ENCODE measurements at places on chromosomes 5 and 9. TPM values are rescaled to one million over a fixed set of nuclear protein-coding genes. Genes with fewer than 3 reads are reported as not detected.

DIPK1B gene
- 238 TPM for total RNA-seq

ACER2 gene
- total RNA-seq = 10.7 TPM

NR2F1 gene
- total RNA-seq = 98.7 TPM

TPPP gene
- 0.14 TPM for total RNA-seq

GRCh38 chr9:114214181-114214580 lies 58.8 kb downstream of the COL27A1 start:
- peak; percentile 68 for DNase-seq

GRCh38 chr9:19429595-19429994 lies 20.8 kb downstream of the ACER2 start:
- DNase-seq = no peak

DNA sequence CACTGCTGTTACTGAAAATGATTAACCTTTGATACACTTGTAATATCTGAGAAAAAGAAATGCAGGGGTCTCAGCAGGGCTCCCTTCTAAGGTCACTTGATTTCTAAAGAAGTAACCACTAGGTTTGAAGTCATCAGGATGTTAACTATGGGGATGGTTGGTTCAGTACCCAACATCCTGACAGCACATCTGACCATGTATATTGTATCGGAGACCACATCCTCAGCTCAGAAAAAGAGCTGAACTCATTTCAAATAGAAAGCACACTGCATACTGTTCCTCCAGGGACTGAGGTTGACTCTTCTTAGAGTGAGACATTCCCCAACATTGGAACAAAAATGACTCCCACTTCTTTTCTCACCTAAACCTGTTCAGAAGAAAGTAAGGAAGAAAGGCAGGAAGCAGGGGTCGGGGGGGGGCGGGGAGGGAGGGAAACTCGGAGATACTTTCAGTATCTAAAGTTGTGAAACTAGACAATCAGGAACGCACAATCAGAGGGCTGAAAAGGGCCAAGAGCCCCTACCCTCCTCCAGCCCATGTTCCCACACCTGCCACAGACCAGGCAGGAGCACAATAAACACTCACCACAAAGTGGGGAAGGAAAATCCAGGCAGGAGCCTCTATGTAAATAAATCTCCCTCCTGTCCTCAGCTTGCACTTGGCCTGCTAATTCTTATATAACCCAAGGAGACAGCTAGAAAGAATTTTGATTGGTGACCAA lies 730 bp upstream of the GZMA start:
- no peak for DNase-seq

GRCh38 chr5:107601076-107601475 lies 69.7 kb downstream of the EFNA5 start:
- DNase-seq = no peak

DNA sequence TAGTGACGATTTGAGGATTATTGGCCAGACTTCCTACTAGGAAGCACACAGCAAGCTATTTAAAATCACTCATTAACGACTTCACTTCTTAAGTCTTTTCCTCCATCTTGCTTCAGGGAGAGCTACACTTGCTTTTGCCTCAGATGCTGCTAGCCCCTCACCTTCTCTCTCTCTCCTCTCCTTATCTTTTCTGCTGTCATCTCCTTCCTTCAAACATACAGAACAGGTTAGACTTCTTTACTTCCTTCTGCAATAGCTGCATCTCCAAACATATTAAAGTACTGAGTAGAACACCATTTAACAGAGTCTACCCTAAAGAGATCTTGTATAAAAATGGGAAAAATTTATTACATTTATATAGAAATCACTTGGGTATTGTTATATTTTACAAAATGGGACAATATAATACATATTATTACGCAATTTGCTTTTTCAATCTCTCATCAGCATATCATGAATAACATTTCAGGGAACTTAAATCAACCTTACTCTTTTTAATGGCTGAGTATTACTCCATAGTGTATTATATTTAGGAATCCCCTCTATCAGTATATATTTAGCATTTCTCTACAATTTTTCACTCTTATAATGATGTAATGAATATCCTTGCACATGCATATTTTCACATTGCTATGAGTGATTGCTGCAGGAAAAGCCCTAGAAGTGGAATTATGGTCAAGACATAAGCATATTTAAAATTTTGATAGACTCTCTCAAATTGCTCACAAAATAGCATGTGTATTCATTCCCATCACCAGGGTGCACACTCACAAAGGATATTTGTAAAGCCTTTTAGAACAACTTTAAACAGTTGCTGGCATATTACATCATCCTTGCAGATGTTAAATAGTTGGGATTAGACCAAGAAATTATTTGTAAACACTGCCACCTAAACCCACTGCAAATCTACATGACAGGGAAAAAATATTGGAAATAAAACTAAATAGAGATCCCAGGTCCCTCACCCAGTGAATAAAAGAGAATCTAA lies 164.5 kb upstream of the NFIB start:
- DNase-seq = no peak

DNA sequence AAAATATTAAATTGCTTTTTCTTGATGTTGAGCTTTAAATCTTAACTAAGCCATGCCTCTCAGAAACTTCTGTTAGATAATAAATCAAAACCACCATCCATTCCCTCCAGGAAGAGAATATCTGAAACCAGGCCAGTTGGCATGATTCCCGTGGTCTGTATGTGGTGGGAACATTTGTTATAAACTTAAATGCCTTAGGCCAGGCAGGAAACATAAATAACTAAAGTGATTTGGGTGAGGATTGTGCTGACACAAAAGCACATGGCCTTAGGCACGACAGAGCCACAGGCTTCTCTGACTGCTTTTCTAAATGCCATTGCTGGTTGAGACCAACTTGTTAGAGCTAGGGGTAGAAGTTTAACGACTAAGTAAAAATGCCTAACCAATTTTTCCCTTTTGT lies 255.9 kb downstream of the GABRG2 start:
- no peak for DNase-seq

GRCh38 chr9:129442803-129443511 lies 177.9 kb downstream of the C9orf50 start:
- DNase-seq = no peak

DNA sequence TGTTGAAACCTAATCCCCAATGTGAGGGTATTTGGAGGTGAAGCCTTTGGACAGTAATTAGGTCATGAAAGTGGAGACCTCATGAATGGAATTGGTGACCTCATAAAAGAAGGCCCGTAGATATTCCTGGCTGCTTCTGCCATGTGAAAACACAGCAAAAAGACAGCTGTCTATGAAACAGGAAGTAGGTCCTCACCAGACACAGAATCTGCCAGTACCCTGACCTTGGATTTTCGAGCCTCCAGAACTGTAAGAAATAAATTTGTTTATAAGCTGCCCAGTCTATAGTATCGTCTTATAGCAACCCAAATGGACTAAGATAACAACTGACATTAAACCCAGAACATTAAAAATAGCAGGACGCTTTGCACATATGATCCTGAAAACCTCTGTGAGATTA lies 371.1 kb downstream of the SPOCK1 start:
- DNase-seq = no peak
